ENCODE measurements at places on chromosomes 12 and 14.

- no peak for DNase-seq
Measured at GRCh38 chr14:69880044-69880487, 850 bp downstream of the SMOC1 start.

GRCh38 chr14:61416591-61416990 is 95.2 kb downstream of the PRKCH start:
- DNase-seq: no peak

- no peak for DNase-seq
Measured at GRCh38 chr14:94180655-94181271, 6.6 kb downstream of the PPP4R4 start.

DNA sequence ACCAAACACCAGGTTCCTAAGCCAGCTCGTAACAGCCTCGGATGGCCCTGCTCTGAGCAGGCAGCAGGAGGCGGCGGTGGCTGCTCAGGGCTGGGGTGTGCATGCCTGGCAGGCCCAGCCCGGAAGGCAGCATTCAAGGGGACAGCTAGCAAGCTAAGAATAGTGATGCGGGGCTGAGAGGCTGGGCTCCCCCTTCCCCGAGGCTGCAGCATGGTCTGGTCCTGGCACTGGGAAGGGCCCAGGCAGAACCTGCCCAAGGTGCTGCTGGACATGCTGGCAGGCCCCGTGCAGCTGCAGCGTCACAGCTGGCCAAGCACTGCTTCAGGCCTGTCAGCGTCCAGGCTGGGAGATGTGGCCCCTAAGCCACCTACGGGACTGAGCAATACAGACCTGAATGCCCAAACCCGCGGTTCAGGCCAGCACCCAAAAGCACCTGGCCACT is 26.4 kb upstream of the NUDT14 start:
- DNase-seq: no peak

DNA sequence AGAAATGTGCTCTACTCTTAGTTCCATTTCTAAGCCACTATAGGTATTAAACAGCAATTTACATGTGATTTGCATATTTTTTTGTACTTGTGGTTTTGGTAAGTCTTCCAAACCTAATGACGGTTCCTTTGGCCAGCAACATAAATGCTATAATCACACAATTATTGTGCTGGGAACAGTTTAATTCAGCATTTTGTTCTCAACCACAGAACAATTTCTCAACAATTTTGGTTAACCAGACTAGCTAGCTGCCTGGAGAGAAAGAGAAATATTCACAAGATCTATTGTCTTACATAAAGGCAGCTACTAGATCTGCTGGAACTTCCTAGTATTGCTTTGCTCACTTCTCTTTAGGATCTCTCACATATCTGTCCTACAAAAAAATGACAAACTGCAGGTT is 265.3 kb downstream of the SOX5 start:
- DNase-seq: no peak

DNA sequence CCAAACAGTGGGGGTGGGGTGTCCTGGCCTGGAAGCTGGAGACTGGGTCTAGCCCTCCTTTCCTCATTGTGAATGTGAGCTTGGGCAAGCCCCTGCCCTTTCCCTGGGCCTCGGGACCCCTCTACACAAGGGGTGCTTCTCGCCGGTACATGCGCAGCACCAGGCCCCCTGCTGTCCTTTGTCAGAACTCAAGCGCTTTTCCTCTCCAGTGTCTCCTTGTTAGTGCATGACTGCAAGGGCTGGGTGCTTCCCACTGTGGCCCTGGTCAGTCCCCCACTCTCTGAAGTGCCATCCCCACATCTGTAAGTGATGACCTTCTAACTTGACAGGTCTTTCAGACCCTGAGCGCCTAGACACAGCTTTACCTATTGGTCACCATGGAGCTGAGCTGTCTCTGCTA is 44.2 kb downstream of the DEGS2 start:
- DNase-seq: no peak

- DNase-seq: no peak
Measured at GRCh38 chr12:25155022-25155576, 39.9 kb downstream of the DNAI7 start.

- DNase-seq: peak; percentile 46
Measured at GRCh38 chr14:64955297-64955696, 12.8 kb upstream of the GPX2 start.

- DNase-seq: peak; percentile 95
Measured at GRCh38 chr12:45728630-45729232, 775 bp upstream of the ARID2 start.

DNA sequence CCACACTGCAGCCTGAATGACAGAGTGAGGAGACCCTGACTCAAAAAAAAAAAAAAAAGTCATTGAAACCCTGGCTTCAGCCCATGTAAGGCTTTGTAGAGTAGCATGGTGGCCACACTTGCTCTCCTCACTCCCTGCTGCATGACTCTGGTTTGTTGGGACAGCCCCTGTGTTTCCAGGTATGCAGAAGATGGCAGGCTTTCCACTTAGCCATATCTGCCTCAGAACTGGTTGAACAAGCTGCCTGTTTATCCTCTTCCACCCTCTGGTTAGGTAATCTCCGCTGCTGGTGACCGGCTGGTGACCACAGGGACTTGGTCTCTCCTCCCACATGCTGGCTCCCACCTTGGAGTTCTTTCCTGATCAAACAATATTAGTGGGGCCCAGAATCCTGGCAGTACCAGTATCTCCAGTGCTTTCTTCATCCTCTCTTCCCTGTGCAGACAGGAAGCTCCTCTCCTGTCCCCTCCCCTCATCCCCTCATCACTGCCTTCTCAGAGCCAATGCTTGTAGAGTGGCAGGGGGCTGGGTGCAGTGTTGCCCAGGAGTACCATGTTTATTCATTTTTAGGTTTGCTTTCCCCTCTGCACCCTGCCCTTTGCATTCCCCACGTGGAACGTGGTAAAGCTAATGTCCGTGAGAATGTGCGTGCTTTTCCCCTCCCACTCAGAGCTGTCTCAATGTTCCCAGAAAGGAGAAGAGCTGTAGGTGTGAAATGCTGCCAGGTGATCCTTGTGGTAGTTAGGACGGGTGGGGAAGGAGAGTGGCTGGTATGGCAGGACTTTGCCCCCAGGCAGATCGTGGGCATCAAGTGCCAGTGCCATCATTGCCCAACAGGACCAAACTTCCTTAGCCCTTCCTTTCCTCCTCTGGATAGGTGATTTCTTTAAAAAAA is 11.3 kb downstream of the ABHD12B start:
- no peak for DNase-seq

GRCh38 chr12:106234449-106234848 is 13.4 kb downstream of the CKAP4 start:
- no peak for DNase-seq

GRCh38 chr14:22764382-22764781 is 2.1 kb upstream of the OXA1L start:
- no peak for DNase-seq

DNA sequence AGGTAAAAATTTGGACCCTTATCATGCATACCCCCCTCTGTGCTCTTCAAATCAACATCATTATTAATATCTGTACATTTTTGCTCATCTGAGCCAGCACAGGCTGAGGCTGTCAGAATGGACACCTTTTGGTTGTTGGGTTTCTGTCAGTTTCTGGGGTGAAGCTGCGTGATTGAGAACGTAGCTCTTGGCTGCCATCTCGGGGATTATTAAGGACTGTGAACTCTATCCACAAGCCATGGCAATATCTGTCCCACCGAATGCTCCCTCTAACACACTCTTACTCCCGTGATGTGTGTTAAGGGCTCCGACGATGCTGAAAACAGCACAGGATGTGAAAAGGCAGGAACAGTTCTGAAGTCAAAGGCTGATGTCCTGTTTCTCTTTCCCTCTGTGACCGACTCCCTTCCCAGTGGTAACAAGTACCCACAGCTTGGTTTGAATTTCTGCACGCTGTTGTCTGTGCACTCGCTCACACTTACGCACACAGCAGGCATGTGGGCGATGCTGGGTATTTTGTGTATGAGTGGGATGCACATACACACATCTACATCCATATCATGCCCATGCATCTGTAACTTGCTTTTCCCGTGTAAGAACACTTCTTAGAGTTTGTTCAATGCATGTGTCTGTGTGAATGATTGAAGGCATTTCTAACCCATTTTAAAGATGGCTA is 405.6 kb downstream of the TMEM121 start:
- DNase-seq: no peak

DNA sequence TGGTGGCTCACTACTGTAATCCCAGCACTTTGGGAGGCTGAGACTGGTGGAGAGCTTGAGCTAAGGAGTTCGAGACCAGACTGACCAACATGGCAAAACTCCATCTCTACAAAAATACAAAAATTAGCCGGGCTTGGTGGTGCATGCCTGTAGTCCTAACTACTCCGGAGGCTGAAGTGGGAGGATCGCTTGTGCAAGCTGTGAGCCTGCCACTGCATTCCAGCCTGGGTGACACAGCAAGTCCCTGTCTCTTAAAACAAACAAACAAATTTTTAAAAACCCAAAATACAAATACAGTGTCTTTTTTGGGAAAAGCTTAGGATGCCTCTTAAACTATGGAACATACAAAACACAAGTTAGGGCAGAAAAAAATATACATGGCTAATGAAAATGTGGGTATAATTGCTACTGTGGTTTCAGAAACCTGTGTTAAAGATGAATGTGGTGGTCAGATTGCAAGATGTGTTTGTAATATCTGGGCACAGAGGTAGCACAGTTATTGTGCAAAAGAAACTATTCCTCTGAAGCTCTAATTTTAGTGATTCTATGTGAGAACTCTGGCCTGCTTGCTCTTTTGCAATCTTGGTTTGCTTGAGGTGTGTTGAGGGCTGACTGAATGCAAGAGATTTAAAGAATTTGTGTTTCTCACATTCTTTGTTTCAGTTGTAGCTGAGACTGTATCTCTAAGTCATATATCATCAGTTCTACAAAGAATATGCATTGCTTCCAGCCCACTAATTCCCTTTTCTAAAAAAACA is 3.9 kb upstream of the HSPA2 start:
- DNase-seq: no peak

- DNase-seq: no peak
Measured at GRCh38 chr12:12836571-12836970, 23.4 kb downstream of the DDX47 start.

GRCh38 chr12:16345105-16345504 is 2.3 kb upstream of the MGST1 start:
- DNase-seq: no peak

- DNase-seq: no peak
Measured at GRCh38 chr14:99431986-99432385, 48.7 kb downstream of the SETD3 start.

DNA sequence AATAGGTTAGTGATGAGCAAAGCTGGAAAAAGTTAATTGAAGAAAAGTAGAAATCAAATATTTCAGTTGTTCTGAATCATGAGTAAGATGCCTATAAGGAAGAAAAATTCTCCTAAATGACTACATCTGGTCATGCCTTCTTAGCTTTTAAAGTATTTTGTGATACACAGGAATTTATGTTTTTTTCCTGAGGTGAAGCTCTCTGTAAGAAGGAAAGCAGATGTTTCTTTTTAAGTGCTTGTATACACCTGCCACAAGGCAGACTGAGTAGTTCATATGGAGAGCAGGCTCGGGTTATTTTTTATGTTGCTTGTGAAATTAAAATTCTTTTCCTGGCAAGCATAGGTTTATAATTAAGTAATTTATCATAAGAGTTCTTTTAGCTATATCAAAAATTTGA is 275.2 kb downstream of the RAD51B start:
- DNase-seq: no peak

DNA sequence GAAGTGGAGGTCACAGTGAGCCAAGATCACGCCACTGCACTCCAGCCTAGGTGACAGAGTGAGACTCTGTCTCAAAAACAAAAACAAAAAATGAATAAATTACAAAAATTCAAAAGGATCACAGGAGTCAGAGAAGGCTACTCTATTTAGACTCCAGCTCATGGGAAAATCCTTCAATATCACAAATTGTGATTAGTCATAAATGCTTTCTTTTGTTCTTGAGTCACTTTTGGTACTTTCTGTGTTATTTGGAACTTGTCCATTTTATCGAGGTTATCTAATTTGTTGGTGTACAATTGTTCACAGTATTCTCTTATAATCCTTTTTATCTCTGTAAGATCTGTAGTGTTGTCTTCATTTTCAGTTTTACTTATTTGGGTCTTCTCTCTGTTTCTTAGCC is 18.9 kb downstream of the ALDH2 start:
- DNase-seq: no peak

DNA sequence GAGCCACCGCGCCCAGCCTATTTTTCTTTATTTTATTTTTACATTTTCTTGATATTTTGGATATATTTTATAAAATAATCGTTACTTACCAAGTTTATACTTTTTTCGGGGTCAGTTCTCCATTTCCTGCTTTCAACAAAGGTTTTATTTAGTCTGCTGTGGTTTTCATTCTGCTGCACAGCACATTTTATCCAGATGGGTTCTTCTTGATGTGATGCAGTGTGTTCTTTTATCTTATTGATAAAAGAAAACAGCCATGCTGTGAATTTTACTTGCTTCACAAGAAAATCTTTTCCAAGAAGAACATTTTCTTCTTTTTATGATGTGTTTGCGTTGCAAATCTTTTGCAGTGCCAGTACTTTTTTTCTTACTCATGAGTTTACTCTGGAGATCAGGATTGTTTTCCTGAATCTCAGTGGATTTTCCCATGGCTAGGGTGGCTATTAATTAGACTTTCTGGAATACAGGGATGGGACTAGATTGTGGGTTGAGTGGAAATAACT is 192.5 kb downstream of the ADGRD1 start:
- DNase-seq: no peak

- no peak for DNase-seq
Measured at GRCh38 chr14:87810711-87811110, 182.3 kb downstream of the GALC start.

DNA sequence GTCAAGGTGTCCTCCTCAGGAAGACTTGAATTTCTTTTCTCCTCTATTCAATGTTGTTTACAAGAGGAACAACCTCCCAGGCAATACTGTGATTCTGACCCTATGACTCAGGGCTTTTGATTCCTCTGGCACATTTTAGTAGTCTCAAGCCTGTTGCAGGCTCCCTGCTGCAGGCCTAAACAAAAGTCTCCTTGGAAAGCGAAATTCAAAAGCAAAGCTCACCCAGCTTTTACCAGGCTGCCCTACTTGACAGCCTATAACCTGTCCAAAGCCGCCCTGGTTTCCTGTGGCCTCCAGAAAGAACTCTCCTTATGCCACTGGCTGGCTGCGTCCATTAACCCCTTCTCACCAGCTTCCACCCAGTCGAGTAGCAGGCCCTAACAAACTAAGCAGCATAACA is 11.6 kb downstream of the FGD6 start:
- peak; percentile 62 for DNase-seq

DNA sequence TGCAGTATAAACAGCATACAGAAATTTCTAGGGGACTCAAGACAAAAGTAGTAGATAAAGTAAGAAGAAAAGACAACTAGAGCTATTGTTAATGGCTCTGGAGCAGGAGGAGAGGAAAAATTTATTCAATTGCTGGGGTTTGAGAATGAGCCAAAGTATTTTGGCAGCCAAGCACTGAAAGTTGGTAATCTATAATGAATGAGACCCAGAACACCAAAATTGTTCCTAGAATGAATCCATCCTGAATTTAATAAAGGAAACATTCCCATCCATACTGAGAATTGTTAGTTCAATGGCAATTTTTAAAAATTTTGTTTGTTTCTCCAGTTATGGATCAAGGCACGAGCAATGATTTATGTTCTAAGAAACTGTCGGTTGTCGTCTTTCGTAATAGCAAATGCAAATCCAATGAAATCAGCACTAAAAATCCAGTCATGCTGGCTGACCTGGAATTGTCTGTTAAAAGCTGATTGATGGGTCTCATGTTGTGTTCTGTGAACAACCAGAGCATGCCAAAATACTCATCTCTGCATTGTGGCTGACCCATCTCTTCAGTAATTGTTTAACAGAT is 170.9 kb upstream of the LMNTD1 start:
- DNase-seq: no peak

Measured in RWPE2 (cell line).